HCT116 (cell line): ENCODE measurements at places on chromosomes 3 and 15.
A peak's percentile ranks its signal among the peaks of the same experiment; 100 is the strongest.

- no peak for DNase-seq
- H3K36me3 ChIP-seq: no peaks in the 10 kb centered on the region
- peaks cover 5% of the 10 kb centered on the region; the same call in 1 of the 2 replicates for H3K4me1 ChIP-seq
- no peaks in the 10 kb centered on the region for H3K27me3 ChIP-seq
- H3K4me3 ChIP-seq: no peak overlapping the region
These were observed 3.3 kb downstream of the FETUB start for GRCh38 chr3:186643493-186643892.

DNA sequence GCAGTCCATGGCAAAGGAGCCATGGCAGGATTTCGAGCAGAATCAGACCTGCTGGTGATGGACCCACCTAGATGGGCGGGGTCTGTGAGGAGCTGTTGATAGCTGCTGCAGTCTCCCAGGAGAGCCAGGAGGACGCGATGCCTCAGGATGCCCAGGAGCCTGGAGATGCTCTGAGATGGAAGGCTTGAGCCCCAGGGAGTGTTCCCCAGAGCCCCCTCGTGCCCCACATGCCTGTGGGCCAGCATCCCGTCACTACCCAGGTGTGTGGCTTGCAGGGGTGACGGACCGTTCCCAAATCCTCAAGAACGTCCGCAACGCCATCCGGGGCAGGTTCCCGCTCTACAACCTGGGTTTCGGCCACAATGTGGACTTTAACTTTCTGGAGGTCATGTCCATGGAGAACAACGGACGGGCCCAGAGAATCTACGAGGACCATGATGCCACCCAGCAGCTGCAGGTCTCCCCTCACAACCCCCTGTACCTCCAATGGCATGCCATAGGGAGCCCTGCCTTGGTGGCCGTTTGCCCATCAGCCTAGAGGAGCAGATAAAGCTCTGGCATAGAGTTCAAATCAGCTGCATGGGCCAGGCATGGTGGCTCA, 6.7 kb downstream of the ITIH1 start:
- H3K4me1 ChIP-seq: no peaks in the 10 kb centered on the region
- H3K36me3 ChIP-seq: no peaks in the 10 kb centered on the region
- no peak overlapping the region for H3K27ac ChIP-seq
- DNase-seq: no peak

- H3K4me3 ChIP-seq: no peak overlapping the region
- no peak overlapping the region for H3K27ac ChIP-seq
- no peak for DNase-seq
- no peaks in the 10 kb centered on the region for H3K4me1 ChIP-seq
These were observed 344.2 kb upstream of the TPRG1 start for GRCh38 chr3:188827576-188827975.

GRCh38 chr15:100667405-100668347, 65.3 kb downstream of the ASB7 start:
- H3K4me1 ChIP-seq: peaks cover 38% of the 10 kb centered on the region
- no peak overlapping the region for H3K27ac ChIP-seq
- DNase-seq: no peak
- no peaks in the 10 kb centered on the region for H3K27me3 ChIP-seq
- H3K4me3 ChIP-seq: no peak overlapping the region

DNA sequence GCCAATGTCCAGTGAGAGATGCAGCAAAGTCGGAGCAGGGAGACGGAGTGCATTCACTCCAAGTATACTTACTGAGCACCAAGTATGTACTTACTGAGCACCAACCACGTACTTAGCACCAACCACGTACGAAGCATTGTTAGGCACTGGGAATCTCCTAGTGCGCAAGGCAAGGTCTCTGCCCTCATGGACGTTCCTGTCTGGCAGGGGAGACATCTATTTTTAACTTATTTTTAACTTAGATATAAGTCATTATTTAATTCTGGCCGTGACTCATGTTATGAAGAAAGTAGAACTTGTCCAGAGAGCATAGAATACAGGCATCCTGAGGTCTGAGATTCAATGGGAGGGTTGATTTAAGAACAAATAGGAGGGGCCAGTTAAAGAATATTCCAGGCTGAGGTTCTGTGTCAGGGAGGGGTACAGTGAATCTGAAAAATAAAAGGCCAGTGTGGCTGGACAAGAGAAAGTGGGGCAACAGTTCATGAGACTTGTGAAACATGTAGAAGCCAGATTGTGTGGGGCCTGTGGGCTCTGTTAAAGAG, 9.3 kb upstream of the LRRC31 start:
- H3K27me3 ChIP-seq: no peaks in the 10 kb centered on the region
- H3K27ac ChIP-seq: no peak overlapping the region
- no peaks in the 10 kb centered on the region for H3K4me1 ChIP-seq
- no peak for DNase-seq
- no peak overlapping the region for H3K4me3 ChIP-seq
- H3K36me3 ChIP-seq: no peaks in the 10 kb centered on the region

GRCh38 chr3:172658344-172659245, 52.3 kb downstream of the NCEH1 start:
- no peaks in the 10 kb centered on the region for H3K27me3 ChIP-seq
- no peaks in the 10 kb centered on the region for H3K36me3 ChIP-seq
- H3K4me1 ChIP-seq: peaks cover 23% of the 10 kb centered on the region
- peak overlapping the region; percentile 77 for H3K27ac ChIP-seq
- peak overlapping the region; percentile 39 for H3K4me3 ChIP-seq

DNA sequence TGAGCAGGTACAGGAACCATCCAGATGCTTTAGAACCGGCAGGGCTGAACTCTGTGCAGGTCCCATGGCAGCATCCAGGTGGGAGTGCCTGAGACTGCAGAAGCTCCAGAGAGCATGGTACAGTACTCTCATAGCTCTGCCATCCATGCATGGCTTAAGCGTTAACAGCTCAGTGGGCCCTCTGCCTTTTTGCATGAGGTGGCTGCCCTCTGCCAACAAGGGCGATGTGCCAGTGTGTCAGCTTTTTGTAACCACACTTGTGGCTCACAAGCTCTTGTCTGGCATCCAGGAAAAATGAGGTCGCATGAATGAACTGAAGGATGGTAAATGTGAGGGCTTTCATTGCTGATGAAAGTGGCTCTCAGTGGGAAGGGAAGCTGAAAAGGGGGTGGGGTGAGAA, 950.1 kb downstream of the DIPK2A start:
- no peak for DNase-seq
- H3K27me3 ChIP-seq: no peaks in the 10 kb centered on the region
- H3K4me3 ChIP-seq: no peak overlapping the region

DNA sequence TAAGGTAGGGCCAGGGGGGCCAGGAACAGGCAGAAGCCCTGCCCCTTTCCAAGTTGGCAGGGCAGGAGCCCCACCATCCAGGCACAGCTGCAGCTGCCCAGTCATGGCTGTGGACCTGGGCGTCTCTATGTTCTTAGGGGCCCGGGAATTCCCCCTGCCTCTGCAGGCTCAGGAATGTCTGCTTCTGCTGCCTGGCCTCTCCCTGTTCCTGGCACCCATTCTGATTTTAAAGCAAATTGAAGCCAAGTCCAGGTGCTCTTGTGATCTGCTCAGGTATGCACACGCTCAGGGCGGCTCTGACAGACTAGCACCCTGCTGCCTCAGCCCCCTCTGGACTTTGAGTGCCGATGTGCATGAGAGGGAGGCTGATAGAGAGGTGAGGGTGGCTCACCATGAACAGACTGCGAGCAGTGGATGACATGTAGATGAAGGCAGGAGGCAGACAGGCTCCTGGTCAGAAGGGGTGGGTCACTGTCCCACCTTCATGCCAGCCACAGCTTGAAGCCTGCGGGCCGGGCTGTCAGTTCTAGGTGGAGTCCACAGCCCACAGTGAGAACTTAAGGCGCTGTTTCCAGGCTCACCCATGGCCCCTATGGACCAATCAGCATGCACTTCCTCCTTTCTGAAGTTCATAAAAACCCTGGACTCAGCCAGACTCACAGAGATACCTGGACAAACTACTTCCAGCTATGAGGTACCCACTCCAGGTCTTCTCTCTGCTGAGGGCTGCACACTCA, 747.8 kb upstream of the GBE1 start:
- H3K4me3 ChIP-seq: no peak overlapping the region
- no peak for DNase-seq
- H3K36me3 ChIP-seq: no peaks in the 10 kb centered on the region
- no peaks in the 10 kb centered on the region for H3K4me1 ChIP-seq
- no peak overlapping the region for H3K27ac ChIP-seq
- H3K27me3 ChIP-seq: no peaks in the 10 kb centered on the region

DNA sequence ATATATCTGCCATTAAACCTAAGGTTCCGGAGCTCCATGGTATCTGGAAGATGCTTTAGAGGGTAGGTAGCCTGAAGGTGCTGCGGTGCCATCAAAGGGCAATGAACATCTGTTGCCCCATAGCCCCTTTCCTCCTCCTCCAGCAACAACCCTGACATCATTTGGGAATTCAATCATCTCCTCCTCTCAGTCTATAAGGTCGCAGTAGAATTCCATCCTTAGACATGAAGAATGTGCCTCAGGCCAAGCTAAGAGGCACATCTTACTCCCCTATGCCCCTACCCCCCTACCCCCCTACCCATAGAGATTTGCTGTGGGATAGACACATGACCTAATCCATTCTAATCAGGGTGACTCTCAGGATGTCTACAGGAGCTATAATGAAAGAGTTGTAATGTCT, 1099.7 kb upstream of the CFAP20DC start:
- H3K27ac ChIP-seq: no peak overlapping the region
- no peaks in the 10 kb centered on the region for H3K36me3 ChIP-seq
- no peak for DNase-seq
- peaks cover 5% of the 10 kb centered on the region; the same call in 1 of the 2 replicates for H3K27me3 ChIP-seq

DNA sequence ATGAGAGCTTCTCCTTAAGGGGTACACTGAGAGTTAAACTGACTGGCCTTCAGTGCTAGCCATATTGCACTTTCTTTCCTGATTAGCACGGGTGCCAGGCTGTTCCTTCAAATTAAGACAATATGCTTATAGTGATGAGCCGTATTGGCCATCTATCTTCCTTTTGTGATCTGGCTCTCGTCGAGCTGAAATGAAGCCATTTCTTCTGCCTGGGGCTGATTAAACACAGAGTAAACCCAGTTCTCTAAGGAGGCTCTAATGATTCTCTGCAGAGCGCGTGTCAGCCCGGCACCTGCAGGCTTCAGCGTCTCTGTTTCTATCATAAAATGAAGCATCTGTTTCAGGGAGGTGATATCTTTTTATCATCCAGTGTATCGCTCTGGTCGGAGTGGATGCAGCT, 107.5 kb upstream of the NR2F2 start:
- no peak overlapping the region for H3K4me3 ChIP-seq
- no peak overlapping the region for H3K27ac ChIP-seq
- no peaks in the 10 kb centered on the region for H3K27me3 ChIP-seq
- no peaks in the 10 kb centered on the region for H3K36me3 ChIP-seq

DNA sequence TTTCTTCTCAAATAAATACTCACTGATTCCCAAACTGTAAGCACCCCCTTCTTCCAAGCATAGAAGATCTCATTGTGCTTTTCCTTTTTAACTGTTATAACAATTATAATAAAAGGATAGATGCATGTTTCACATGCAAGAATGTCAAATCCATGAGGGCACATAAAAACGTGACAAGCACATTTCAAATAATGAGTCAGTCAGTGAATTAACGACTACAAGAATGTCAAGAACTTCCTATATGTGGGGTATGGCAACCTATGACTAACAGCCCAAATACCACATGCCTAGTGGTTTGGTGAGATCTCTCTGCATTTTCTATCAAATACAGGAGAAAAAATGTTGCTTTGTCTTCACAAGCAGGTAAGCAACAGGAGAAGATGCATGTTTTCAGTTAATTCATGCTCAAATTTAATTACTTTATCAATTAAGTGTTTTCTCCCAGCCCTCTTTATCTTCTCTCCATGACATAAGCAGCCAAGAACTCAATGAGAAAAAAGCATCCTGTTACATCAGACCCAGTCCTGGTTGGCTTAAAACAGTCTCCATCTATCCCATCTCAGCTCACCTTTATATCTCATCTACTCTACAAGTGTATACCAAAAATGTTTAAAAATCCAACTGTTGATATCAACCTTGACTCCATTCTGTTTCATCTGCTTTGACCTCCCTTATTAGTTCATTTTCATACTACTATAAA, 181.5 kb upstream of the LMCD1 start:
- peaks cover 3% of the 10 kb centered on the region; the same call in 1 of the 2 replicates for H3K27me3 ChIP-seq
- no peaks in the 10 kb centered on the region for H3K36me3 ChIP-seq
- no peak overlapping the region for H3K27ac ChIP-seq
- H3K4me1 ChIP-seq: peaks cover 10% of the 10 kb centered on the region; the same call in 1 of the 2 replicates
